Ureter (tissue), 1 donor: ENCODE measurements at places on chromosomes 2 and 18.

DNA sequence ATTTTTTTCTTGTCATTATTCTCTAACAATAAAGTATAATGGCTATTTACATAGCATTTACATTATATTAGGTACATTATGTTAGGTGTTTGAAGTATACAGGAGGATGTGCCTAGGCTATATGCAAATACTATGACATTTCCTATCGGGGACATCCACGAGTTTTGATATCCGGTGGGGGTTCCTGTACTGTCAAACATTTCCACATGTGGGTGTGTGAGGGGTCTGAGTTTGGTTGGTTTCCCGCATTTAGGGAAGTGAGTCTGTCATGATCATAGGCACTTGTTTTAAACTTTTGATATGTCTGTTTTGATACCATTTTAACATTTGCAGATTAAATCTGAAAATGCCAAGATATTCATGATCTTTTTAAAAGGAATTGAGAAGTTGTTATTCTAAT, 76.0 kb downstream of the CEP192 start:
- no peak for DNase-seq

GRCh38 chr2:127102521-127103242, 4.3 kb downstream of the BIN1 start:
- no peak for DNase-seq

- no peak for DNase-seq
Observed at GRCh38 chr18:59619816-59620215, 77.4 kb downstream of the CCBE1 start.

DNA sequence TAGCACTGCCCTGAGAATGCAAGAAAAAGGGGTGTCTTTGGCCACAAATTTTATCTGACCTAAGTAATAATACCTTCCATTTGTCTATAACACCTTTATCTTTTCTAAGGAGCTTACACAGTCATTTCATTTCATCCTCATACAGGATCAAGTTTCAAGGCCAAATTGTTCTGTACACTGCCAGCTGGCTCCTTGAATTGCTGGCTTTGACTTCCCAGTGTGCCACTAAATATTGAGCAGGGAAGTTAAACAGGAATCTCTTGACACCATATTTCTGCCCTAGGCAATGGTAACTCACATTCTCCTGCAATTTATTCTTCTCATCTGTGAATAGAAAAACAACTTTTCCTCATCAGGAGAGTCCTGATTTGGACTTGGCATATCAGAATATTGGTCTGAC, 195.1 kb upstream of the LRP1B start:
- no peak for DNase-seq
